ENCODE measurements at places on chromosomes 3 and 15.

DNA sequence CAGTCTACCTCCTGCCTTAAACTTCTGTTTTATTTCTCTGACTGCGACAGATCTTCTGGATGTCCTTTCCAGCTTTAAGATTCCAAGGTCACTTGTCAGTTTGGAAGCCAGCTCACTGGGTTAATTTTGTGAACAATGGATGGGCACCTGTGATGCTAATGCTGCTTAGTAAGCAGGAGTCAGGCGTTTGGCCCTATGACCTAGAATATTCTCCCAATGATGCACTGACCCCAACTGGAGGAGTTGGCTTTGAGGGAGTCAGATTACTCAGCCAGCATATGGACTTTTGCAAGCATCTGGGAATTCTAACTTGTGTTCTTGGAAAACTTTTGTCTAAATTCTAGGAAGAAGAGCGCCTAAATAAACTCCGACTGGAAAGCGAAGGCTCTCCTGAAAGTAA, 28.1 kb downstream of the HACD3 start:
- no peak for DNase-seq

DNA sequence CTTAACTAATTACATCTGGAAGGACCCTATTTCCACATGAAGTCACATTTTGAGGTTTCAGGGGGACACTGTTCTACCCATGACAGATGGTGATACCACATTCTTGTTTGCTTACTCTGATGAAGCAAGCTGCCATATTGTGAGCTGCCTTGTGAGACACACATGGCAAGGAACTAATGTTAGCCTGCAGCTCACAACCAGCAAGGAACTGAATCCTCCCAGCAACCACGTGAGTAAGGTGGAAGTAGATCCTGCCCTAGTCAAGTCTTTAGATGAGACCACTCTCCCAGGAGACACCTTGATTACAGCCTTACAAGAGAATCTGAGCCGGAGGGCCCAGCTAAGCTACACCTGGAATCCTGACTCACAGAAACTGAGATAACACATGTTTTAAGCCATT, 160.1 kb downstream of the PDE8A start:
- no peak for DNase-seq

DNA sequence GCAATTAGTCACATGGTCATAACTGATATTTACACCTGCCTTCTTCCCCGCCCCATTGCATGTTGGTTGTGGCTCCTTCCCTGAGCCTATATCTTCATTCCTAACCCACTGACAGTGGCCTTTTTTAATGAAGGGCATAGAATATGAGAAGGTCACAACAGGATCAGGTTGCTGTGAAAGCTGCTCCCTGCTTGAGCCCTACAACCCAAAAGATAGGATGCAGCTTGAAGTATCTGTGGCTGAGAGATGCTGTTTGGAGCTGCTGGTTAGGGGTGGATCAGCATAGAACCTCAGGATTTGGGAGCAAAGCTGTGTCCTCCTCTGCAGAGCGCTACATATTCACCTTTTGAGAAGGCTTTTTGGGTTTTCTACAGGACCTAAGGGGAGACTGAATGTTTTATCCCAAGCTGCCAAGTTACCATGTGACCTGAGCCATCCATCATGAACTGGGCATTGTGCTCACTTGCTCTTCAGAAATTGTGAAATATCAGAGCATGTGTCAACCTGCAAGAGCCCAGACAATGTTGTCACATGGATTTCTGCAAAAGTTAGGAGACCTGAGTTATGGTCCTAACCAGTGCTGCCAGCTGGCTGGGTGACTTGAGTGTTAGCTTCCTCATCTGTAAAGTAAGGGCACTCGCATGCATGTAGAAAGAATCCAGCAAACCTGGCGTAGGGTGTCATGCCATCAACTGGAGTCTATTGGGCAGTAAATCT, 49.8 kb upstream of the ARL8B start:
- DNase-seq, result no peak

DNA sequence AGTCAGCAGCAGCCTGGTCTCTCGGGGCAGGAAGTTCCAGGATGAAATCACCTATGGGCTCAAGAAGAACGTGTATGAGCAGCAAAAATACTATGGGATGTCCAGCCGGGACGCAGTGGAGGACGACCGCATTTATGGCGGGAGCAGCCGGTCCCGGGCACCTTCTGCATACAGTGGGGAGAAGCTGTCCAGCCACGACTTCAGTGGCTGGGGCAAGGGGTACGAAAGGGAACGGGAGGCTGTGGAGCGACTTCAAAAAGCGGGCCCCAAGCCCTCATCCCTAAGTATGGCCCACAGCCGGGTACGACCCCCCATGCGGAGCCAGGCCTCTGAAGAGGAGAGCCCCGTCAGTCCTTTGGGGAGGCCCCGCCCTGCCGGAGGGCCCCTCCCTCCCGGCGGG, 12.1 kb upstream of the APEH start:
- no peak for DNase-seq

GRCh38 chr15:70474471-70475406, 288.6 kb downstream of the UACA start:
- DNase-seq, result peak; percentile 60

GRCh38 chr3:132283440-132283839, 33.8 kb upstream of the ACP3 start:
- DNase-seq, result no peak

DNA sequence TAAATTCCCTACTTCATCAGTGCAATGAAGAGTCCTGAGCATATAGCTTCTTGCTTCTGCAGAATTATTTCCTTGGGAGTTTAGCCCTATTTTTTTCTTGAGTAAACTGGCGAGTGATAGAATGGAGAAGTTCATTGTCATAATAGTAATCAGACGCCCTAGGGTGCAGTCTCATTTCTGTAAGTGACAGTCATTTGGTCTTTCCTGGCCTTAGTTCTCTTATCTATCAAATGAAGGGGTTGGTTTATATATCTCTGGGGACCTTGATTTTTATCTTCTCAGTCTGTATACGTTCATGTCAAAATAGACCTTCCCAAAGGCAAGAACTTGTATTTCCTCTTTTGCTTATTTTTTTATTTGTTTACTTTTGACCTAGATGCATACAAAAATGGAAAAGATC, 9.9 kb upstream of the ALPK3 start:
- DNase-seq, result no peak
